ENCODE measurements at places on chromosomes 2 and 18. TPM values are rescaled to one million over a fixed set of nuclear protein-coding genes. Genes with fewer than 3 reads are reported as not detected.

Gene STK16
- total RNA-seq: 33.7 TPM

Gene MXD1
- total RNA-seq: 9.6 TPM

GRCh38 chr2:173149491-173149890, 73.8 kb downstream of the MAP3K20 start:
- peak; percentile 75 for DNase-seq

- no peak for DNase-seq
These were observed 103.1 kb downstream of the CERS6 start for GRCh38 chr2:168559187-168559586.

DNA sequence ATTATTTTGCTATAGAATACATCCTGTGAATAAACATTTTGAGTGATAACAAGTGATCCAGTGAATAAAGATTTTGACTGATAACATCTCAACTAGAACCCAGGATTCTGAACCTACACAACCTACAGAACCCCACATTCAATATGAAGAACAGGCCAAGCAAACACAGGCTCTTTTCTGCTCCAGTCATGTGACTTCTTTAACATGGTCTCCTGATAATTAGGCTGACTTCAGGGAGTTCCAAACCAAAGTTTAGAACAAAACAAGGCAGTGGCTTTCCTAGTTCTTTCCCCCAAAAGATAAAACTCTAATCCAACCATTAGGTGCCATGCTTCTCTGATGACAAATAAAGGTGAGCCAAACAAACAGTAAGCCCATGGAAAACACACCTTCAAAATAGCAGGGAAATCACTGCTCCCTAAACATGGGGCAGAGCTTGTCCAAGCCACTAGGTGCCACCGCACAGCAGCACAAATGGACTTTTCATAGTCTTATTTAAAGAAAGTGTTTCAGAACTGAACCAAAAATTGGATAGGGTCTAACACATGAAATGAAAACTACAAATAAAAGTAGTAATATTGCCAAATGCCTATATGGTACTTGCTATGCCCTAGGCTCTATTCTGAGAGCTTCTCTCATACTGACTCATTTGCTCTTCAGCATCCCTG, 95.3 kb downstream of the EVA1A start:
- DNase-seq: peak; percentile 15

DNA sequence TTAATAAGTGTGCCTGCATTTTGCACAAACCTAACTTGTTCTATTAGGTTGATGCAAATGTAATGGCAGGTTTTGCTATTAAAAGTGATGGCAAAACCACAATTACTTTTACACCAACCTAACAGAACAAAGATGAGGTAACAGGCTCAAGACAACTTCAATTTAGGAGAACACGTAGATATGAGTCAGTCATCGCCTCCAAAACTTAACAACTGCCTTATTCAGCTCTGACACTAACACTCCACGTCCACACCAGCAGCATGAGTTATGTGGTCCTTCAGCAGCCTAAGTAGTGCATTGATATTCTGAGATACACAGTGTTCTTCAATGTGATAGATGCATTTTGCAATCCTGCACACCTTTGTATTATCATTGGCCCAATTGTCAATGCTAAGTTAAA, 1175.1 kb upstream of the ACVR2A start:
- DNase-seq: no peak

- DNase-seq: no peak
These were observed 487 bp downstream of the STARD6 start for GRCh38 chr18:54357082-54357659.

- DNase-seq: no peak
These were observed 18.0 kb downstream of the ZC3H15 start for GRCh38 chr2:186503827-186504606.
